ENCODE measurements at places on chromosomes 2 and 18.
A peak's percentile ranks its signal among the peaks of the same experiment; 100 is the strongest.

DNA sequence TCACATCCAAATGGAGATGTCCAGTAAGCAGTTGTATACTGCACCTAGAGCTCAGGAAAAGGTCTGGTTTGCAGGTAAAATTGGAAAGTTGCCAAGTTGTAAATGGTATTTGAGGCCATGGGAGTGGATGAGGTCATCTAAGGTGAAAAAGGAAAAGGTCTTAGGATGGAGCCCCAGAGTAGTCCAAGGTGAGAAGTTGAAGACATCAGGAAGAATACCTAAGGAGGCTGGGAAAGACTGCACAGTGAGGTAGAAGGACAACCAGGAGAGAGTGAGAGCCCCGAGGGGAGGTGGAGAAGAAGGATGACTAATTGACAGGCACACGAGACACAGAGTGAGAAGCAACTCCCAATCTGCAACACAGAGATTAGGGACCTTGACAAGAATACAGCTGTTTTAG is 10.7 kb downstream of the DPP4 start:
- no peak for DNase-seq

GRCh38 chr2:79596403-79596802 is 83.6 kb downstream of the CTNNA2 start:
- no peak for DNase-seq

DNA sequence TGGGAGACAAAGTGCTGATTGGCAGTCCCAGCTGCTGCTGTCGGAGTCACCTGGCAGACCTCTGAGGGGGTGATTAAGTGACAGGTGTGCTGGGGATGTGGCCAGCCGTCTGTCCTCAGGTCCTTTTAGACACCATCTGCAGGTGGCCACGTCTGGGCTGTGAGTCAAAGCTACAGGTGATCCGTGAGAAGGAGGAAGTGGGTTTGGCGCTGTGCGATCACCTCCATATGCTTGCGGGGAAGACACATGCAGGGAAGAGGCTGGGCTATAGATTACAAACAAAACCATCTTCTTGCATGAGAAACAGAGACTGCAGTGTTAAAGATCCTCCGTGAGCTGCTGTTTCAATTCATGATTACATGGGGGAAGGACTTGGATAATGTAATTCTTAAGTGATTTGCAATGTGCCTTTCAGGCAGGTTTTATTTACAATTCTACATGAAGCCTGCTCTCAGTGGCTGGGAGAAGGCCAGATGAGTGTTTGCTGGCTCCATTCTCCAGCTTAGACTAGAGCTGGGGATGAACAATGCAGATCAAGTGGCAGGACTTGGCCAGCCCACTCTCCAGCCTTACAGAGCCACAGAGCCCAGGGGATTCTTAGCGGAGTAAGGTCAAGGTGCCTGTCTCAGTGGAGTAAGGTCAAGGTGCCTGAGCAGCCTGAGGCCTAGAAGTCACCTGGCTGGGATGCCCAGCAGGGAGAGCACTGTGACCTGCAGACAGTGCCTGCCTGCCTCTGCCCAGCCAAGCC is 87.8 kb downstream of the LYPD1 start:
- DNase-seq = peak; percentile 16

DNA sequence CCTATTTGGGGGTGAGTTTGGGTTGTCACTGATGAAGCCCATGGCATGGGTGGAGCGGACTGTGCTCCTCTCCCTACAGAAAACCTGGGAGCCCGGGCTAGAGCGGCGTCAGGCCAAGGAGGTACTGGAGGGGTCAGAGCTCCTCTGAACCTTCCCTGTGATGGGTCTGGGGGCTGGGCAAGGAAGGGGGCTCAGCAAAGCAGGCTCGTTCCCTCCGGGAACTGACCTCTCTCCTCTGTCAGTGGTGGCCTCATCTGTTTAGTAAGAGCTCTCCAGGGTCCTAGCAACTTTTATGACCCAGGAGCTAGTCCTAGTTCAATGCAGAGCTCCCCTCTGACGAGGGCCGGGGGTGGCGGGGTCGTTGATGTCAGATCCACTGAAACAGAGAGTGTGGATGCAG is 62.4 kb upstream of the OTOF start:
- DNase-seq = no peak

DNA sequence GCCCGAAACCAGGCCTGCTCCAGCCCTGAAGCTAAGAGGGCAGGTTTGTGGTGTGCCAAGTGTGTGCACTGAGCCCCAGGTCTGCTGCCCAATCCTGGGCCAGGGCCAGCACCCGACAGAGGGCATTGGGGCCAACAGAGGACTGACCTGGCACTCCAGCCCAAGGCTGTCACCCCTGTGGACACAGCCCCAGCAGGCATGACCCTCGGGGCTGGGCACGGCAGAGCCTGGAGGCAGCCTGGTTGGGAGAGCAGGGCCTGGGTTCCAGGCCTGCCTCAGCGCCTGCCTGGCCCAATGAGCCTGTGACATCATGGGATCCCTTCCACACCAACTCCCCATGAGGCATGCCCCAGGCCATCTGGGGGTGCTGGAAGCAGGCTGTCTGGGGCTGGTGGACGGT is 10.8 kb upstream of the SNED1 start:
- DNase-seq = no peak

- DNase-seq = no peak
These were observed 413.6 kb upstream of the CYRIA start for GRCh38 chr2:17079262-17079661.

GRCh38 chr2:218046238-218046637 is 22.8 kb upstream of the RUFY4 start:
- no peak for DNase-seq

- peak; percentile 57 for DNase-seq
These were observed 132.1 kb downstream of the MBP start for GRCh38 chr18:77000527-77000926.

DNA sequence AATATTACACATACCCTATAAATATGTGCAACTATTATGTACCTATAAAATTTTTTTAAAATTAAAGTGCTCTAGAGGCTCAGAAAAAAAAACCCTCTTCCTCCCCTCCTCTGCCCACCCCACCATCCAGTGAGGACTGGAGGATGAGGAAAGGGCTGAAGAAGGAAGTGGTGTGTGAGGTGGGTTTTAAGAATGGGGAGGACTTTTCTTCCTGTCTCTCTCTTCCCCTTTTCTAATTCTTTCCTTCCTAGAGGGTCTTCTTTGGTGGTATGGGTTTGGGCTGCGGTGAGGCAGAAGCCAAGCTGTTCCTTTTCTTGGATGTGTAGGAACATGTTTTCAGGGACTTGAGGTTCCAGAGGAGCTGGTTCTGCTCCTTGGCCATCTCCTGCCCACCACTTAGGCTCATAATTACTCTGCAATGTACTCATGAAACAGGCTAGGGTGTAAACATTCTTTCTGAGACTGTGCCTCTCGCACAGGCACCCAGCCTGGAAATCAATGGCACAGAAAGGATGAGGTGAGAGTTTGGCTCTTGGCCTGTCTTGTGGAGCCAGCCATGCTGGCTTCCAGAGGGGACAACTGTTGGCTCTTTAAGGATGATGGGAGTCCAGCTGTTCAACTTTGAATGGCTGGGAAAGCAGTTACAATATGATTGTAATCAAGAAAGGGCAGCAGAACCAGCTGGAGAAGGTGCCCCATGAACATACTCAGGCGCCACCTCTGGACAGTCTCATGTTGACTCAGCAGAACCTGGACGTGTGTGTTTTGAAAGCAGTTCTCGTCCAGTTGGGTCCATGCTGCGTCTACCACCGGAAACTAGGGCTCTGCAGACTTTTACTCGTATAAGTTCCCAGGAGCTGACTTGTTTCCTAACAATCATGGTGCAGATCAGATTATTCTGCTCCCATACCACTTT is 38.3 kb downstream of the IL1RL2 start:
- no peak for DNase-seq

- DNase-seq = no peak
These were observed 783.9 kb downstream of the TSN start for GRCh38 chr2:122539311-122539710.

- DNase-seq = no peak
These were observed 135.9 kb downstream of the NCK2 start for GRCh38 chr2:105880637-105881036.

All from fibroblast of the aortic adventitia (primary cell).